ENCODE measurements at places on chromosomes 16 and 17. TPM values are rescaled to one million over a fixed set of nuclear protein-coding genes. Genes with fewer than 3 reads are reported as not detected.

Gene SLC39A11
- total RNA-seq, result 8.5 TPM

Gene ACSM5
- total RNA-seq, result not detected

Gene TBX6
- 0.27 TPM for total RNA-seq

Gene KRT25
- total RNA-seq, result not detected

Gene ANKRD13B
- 16.9 TPM for total RNA-seq

Gene HOXB4
- total RNA-seq, result 15.7 TPM

Gene HOXB8
- 2.9 TPM for total RNA-seq

Gene ZFP3
- total RNA-seq, result 2.4 TPM

Gene ZP2
- not detected for total RNA-seq

Gene PGAP6
- total RNA-seq, result 57.8 TPM

Gene SPATA22
- 0.65 TPM for total RNA-seq

Gene ORC6
- 25.9 TPM for total RNA-seq

Gene MYOCD
- not detected for total RNA-seq
